ENCODE measurements at places on chromosomes 1 and 21.
A peak's percentile ranks its signal among the peaks of the same experiment; 100 is the strongest.

- peak; percentile 50 for DNase-seq
Observed at GRCh38 chr1:223845037-223845809, 524 bp downstream of the TP53BP2 start.

DNA sequence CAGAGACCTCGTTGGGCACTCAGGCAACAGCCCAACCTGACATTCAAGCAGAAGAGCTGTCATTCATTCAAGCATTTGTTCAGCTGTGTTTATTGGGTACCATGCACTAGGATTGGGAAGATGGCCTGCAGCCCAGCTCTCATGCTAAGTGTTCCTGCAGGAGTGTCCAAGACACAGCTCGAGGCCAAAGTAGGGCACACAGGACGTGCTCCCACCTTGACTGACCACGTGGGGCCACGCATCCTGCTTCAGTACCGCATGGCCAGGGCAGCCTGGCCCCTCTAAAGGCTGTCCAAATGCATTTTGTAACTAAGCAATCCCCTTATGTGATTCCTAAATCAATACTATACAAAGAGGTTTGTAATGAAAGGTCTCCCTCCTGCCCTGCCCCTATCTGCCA, 9.7 kb downstream of the PYCR2 start:
- DNase-seq = no peak

DNA sequence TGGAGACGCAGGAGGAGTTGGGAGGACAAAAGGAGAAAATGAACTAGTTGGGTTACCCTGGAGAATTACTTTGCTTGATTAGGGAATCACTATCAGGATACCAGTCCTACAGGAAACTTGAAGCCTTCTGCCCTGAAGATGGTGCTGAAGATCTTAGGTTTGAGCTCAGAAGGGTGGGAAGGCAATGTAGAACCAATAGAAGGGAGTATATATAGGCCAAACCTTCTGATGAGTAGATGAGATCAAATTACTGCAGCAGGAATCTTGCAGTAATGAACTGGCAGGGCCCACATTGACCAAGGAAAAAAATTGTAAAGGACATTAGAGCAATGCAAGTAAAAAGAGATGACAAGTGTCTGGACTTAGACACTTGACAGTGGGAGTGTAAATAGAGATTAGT, 116.3 kb upstream of the CACYBP start:
- DNase-seq = peak; percentile 38

DNA sequence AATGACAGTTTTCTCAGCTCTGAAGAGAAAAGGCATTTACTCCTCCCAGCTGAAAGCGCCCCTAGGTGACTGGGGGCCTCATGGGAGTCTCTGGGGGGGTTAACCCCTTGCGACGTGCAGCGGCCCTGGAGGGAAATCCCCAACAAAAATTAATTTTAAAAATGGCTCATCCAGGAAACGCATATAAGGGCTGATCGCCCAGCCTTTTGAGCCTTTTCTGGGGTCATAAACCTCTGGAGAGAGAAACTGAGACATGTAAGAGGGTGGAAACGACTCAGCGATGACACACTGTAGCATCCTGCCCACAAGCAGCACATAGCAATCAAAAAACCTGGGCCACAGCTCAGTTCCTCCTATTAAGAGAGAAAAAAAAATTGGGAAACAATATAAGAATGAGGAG, 20.4 kb upstream of the HPDL start:
- DNase-seq = peak; percentile 65
